ENCODE measurements at places on chromosomes 16 and 17. TPM values are rescaled to one million over a fixed set of nuclear protein-coding genes. Genes with fewer than 3 reads are reported as not detected.

CACNG3 gene
- not detected for total RNA-seq

SDR42E2 gene
- total RNA-seq = 0.13 TPM

CTU2 gene
- 52.4 TPM for total RNA-seq

DPEP2 gene
- not detected for total RNA-seq

TPSG1 gene
- not detected for total RNA-seq
